NCI-H2029 treated with DMSO at 0.1 percent for 48 hours (cell line): ENCODE measurements at places on chromosomes 12 and 14.

DNA sequence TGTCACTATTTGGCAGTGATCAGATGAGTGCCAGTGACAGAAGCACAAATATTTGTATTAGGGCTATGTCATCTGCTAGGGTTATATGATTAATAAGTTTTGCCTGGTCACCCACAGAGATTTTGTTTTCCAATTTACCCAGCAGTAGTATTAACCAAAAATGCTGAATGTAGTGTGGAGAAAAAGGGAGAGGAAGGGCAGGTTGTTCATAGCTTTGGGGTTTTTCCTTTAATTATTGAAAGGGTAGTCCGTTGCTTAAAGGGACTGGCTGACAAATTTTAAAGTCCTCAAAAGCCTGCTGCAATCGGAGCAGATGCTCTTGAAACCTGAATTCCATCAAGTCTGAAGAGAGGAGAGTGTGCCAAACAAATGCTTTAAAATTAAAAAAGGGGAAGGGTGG, 237.9 kb upstream of the CCDC196 start:
- no peak for DNase-seq

DNA sequence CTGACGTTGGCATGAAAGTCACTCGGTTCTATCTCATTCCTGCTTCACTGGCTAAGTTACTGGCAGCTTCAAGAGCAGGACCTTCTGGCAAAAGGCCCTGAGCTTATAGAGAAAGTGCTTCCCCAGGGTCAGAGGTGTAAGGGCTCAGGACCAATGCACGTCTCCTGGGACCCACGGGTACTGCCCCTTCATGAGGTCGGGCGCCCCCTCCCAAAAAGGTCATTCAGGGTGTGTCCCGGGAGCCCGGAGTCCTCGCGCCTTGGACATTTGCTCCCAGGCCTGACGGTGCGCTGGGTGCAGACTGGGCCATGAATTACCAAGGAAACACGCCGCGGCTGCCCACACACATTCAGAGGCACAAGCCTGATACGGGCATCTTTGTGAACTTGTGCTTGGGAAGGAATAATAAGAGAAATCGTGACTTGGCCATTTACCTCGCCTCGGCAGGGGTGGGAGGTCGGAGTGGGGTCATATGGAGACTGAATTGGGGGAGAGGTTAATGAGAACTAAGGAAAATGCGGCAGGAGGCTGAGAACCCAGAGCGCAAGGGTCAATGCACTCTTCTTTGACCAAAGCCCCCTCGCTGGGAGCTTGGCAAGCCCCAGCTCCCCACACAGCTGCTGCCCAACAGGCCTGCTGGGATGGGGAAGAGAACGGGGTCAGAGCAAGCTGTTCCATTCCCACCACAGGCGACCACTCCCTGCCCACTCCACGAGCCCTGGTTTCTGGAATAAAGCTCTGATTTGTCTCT, 15.7 kb upstream of the SLC6A12 start:
- DNase-seq, result no peak

DNA sequence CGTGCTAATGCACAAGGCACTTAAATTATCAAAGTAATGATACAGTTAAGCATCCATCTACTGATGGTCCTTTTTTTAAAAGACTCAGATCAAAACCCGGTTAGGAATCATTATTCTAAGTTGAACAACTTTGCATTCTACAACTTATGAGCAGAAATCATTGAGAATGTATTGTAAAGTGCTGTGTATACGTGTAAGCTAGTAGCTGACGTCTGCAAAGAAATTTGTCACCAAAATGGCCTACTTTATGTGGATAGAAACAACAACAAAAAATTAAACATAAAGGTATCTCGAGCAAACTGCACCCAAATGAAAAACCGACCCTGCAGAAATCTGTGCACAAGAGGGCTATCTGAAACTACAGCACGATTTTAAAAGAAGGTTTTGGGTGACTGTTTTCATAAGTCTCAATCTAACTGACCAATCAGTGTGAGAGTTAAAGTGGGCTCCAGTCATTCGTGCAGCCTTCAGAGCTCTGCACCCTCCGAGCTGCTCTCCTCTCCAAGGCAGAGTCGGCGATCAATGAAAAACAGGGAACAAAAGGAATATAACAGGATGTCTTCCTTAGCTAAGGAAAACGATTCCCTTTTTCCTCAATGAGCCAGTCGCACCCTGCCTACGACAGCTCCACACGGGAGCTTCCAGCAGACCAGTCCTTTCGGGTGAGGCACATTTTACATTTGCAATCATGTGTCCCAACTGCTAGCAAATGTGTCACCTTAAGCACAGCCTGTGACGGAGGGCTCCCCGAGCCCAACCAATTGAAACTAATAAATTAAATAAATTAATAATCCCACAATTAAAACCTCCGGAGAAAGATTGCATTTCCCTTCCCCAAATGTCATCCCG, 200.7 kb upstream of the FOXN3 start:
- no peak for DNase-seq

DNA sequence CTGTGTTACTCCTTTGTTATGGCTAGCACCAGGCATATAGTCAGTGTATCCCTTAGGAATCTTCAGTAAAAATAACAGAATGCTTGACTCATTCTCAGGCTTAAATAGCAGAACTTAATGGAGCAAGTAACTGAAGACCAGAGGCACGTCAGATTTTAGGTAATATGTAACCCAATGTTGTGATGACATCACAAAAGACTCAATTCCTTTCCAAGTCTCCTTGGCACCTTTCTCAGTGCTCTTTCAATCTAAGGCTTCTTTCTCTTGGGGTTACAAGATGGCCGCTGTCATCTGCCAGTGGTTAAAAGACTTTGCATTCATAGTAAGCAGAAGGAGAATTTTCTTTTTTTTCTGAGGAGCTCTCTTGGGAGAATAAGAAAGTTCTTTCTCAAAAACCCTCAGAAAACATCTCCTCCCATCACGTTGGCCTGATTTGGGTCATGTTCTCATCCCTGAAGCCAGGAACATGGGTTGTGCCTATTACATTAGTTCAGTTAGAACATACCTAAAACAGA, 33.4 kb upstream of the DCN start:
- DNase-seq, result no peak

DNA sequence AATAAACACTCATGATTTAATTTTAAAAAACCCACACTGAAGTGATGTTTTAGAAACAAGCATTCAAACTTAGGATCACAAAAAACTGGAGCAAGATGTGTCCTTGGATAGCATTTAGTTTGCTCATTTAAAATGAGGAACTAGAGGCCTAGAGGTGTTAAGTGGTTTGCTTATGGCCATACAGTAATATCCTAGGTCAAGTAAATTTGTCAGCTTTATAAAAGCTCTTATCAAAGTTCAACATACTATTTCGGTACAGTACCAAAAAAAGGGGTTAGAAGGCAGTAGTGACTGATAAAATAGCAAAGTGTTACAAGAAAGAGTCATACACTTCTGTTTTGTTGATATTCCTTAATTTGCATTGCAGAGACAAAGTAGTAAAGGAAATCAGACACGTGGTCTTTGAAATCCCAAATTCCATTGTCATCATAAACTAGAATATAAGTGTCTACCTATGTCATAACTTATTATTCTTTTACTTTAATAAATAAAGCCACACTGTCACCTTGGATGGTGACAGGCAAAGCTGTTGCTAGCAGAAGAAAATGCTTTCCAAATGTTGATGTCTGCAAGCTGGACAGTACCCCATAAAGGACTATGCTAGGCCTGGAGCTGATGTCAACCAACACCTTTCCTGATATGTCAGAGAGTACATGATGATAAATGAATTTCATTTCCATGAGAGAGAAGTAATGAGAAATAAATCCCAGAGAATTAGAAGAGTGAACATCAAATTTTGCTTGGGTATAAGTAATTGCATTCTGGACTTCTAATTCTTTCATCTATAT, 17.6 kb upstream of the SRP54 start:
- no peak for DNase-seq

DNA sequence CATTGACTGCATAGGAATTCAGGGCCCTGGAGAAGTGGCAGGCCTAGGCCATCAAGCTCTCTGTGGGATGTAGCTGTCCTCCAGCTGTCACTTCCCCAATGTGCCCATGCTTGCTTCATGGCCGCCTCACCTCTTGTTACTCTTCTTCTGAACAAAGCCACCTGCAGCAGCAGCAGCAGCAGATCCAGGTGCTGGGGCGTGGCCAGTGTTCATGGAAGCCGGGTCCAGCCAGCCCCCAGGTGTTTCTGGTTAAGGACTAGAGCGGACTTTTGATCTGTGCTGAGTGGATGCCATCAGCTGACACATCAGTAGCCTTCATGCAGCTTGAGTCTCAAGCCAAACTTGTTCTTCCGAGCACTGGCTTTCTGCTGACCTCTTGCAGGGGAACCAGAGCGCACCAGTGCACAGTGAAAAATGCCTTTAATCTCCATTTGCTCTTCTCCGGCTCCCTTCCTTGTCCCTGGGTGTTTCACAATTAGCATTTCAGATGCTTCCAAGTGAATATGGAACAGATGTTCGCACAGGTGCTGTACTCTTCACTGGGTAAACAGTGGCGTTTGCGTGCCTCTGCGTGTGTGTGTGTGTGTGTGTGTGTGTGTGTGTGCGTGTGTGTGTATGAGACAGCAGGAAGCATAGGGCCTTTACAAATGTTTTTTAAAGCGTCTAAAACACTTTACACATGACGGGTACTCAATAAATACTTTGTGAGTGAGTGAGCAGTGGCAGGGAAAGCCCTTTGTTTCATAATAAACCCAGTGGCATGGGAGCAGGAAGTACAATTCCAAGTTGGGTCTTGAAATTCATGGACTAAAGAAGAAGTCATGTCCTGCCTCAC, 20.1 kb downstream of the TPCN1 start:
- DNase-seq, result peak; percentile 82

DNA sequence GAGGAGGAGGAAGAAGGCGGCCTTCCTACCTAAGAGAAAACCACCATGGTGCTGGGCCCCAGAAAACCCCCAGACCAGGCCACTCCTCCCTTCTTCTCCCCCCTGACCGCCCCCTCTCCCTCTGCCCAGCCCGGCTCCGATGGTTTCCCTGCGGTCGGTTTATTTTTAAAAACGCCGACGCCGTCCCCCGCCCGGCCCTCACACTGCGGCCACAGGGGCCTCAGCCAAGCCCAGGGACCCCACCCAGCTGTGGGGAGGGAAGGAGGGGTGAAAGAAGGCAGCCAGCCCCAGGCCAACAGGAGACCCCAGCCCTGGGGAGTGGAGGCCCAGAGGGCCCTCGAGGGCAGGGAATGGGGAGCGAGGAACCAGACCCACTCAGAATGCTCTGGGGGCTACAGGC, 3.4 kb downstream of the SP7 start:
- no peak for DNase-seq

DNA sequence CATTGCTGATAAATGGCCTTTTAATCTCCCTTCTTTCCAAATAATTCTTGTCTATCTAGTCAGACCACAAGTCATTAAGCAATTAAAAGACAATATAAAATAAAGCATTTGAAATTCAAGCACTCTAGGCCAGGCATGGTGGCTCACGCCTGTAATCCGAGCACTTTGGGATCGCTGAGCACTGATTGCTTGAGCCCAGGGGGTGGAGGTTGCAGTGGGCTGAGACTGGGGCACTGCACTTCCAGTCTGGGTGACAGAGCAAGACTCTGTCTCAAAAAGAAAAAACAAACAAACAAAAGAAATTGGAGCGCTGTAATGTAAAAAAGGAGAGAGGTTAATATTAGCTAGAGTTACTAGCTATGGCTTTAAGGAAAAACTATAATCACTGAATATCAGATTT, 30.5 kb upstream of the CSRP2 start:
- no peak for DNase-seq

- DNase-seq, result no peak
These were observed 11.0 kb upstream of the NCOR2 start for GRCh38 chr12:124578445-124578844.

DNA sequence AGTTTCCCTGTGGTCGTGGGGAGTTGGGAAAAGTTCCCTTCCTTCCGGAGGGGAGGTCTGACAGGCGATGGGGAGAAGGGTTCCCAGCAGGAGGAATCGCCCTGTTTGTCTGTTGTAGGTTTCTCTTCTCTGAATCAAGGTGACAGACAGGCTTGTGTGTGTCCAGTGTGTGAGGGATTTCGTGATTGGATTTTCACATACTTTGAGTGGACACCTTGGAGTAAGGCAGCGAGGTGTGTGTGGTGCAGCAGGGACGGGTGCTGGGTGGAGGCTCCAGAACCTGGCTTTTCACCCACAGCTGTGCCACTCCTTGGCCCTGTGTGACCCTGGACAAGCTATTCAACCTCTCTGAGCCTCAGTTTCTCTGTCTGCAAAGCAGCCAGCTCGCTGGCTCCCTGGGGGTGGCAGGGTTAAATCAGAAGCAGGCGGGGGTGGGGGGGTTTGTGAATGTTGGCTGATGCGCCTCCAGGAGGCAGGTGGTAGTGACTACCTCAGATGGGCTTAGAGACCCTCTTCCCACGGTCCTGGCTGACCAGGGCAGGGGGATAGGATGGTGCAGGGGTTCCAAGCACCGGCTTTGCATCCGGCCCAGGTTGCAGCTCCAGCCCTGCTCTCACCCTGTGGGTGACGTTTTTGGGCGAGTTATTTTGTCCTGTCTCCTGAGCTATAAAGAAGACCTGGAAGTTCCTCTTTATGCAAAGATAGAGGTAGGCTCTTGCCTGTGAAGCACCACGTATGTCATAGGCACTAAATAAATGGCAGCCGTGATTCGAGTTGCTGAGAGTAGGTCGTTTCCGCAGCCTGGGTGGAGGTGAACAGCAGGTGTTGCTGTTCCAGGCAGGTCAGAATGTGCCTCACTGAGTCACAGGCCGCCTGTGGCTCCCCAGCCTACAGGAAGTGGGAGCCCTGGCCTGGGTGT, 679 bp downstream of the BDKRB2 start:
- no peak for DNase-seq

DNA sequence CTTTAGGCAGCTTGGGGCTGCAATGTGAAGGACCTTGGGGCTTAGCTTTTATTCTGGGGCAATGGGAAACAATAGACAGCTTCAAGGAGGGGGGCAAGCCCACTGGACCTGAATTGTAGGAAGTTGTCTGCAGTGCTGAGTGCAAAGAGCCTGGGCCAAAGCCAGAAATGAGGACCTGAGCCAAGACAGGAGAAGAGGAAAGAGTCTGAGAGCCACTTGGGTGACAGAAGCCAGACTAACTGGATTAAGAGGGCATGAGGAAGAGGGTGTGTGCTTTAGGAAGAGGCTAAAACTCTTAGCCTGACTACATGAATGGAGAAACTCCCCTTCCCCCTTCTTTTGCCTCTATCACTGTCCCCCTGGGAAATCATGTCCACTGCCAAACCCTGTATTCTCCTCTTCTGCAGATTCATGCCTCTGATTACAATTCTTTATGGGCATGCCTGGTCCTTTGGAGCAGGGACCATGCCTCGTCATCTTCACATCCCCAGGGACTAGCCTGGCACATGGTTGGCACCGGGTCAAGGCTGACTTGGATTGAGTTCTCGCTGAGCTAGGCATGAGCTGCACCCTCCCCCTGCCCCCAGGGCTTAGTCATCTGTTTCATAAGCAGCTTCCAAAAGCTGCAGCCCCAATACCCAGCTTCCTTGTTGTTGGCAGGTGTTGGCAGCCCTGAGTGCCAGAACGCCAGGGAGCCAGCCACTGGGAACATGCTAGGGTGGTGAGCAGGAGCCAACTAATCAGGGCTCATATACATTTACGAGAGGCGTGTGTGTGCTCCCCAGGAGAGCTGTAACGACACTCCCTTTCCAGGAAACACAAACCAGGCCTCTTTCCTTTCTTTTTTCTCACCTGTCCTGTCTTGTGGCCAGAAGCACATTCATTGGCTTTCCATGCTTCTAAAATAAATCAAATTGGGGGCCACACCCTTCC, 27.7 kb upstream of the JDP2 start:
- DNase-seq, result peak; percentile 90
